ENCODE measurements at places on chromosomes 1 and 21.

- DNase-seq = no peak
Observed at GRCh38 chr1:206680279-206680678, 4.4 kb upstream of the MAPKAPK2 start.

DNA sequence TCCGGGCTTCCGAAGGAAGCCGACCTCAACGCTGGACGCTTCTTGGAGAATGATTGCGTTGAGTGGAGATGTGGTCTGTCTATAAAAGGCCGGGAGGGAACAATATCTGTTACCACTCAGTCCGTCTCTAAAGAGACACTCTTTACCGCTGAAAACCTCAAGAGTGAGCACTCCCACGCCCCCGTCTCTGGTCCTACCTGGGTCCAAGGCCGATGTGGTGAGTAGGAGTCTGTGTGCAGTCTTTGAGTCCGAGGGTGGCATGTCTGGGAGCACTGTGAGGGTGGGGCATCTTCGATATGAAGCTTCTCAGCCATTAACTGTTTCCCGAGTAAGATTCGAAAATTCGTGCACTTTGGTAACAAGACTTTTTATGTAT is 576 bp downstream of the ZFP69 start:
- DNase-seq = no peak

DNA sequence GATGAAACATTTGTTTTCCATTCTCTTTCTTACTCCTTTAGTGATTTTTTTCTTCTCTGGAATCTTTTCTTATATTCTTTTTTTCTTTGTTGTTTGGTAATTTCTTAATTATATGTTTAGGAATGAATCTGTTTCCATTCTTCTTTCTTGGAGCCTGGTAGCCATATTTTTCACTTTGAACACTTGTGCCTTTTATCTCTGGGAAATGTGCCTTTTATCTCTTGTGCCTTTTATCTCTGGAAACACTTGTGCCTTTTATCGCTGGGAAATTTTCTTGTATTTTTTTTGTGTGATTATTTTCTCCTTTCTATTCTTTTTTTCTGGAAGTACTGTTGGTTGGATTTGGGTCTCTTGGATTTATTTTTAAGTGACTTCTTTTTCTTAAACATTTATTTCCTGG is 118.2 kb downstream of the LEPR start:
- DNase-seq = no peak

- DNase-seq = no peak
Observed at GRCh38 chr1:247407180-247407616, 8.8 kb upstream of the NLRP3 start.

DNA sequence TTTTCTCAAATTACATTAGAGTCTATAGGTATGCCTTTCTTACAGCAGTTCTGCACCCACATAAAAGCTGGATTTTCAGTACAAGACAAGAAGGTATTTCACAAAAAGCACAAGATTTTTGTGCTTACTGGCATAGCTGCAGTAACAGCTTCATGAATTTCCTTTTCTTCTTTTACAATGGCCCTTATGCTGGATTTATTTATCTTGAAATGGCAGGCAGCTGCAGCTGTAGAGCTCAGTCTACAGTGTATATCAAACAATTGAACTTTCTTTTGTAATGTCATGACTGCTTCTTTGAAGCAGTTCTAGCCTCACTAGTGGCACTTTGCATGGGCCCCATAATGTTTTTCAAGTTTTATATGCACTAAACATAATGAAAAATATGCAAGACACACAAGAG is 510.2 kb downstream of the KCNT2 start:
- DNase-seq = no peak

DNA sequence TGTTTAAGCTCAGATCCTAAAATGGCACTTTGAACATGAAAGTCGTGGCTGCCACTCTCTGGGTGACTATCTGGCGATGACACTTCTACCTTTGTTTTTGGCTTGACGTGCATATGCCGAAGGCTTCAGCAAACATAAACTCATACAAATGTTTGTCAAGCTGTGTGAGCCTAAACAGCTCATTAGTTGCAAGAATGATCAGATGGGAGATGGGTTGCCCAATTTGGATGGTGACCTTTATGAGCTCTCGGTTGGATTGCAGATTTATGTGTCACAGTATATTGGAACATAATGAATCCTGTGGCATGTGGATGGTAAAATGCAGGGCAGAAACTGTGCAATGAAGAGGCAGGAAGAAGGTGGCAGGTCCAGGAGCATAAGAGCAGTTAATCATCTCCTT is 229.3 kb downstream of the DISC1 start:
- DNase-seq = no peak

- DNase-seq = peak; percentile 47
Observed at GRCh38 chr1:47416319-47417169, 459 bp downstream of the FOXE3 start.

DNA sequence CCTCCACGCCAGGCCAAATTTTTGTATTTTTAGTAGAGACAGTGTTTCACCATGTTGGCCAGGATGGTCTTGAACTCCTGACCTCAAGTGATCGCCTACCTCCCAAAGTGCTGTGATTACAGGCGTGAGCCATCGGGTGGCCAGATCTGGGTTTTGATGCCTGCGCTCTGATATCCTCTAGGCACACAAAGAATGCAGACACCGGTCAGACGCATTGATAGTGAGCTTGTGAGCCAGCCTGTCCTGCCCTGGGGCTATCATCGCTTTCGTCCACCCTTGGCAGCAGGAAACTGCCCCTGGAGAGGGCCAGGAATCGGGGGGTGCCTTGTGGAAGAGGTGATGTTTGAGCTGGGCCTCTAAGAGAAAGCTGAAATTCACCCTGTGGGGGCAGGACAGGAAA is 4.0 kb downstream of the FBLIM1 start:
- DNase-seq = peak; percentile 53

All from H9 (cell line).